ENCODE measurements at places on chromosomes 6 and 20.

- DNase-seq, result peak; percentile 18
These were observed 114.5 kb upstream of the SLC22A16 start for GRCh38 chr6:110590821-110591351.

DNA sequence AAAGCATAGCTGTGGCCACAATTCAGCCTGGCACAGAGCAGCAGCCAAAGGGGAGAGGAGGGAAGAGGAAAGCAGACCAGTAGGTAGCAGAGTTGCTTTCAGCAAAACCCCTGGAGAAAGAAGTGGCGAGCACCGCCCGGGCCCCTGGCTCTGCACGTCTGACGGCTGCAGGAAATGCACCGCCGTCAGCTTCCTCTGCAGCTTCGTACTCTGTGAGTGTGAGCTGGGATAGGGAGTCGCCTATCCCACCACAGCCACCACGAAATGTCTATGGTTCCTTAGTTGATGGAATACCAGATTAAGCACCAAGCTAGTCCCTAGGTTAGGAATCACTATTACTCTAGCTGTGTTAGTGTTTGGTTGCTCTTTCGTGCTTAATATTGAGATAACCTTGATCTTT is 79.9 kb upstream of the NAA20 start:
- no peak for DNase-seq

- no peak for DNase-seq
These were observed 28.9 kb downstream of the CLVS2 start for GRCh38 chr6:123024976-123025375.

DNA sequence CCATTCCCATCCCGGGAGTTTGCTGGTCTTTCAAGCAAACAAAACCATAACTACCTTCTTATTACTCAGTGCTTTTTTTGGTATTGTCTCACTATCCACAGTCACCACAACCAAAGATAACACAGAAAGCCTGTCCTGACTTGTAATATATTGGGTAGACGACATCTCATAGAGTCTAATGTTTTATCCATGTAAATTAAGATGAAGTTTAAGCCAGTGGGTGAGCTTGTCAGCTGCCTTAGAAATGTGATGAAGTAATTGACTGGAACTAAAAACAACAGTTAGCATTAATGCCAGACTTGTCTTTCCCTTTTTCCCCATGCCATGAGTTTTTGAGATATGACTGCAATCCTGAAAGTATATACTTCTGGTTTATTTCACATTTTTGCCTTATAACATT is 282.7 kb upstream of the PRDM1 start:
- no peak for DNase-seq

DNA sequence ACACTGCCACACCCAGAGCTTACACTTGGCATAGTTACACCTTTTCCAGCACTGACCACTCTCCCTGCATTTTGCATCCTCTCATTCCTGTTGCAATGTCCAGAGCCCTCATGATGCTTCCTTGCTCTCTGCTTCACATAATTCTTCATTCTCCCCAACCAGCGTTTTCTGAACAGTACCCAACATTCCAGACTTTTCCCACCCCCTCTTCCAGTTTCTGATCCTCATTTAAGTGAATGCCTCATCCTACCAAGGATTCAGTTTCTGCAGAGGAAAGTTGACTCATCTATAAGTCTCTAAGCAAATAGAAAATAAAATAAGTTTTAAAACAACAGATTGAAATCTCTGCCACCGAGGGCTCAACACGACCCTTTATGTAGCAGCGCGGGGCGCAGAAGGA is 321.3 kb upstream of the TCF21 start:
- DNase-seq, result no peak
